Fibroblast of villous mesenchyme (primary cell): ENCODE measurements at places on chromosomes 7 and 10. TPM values are rescaled to one million over a fixed set of nuclear protein-coding genes. Genes with fewer than 3 reads are reported as not detected.
A peak's percentile ranks its signal among the peaks of the same experiment; 100 is the strongest.

The TMEM176B gene
- 0.43 TPM in 1 of 2 replicates, not detected in the other for total RNA-seq

The PRKCQ gene
- under 0.01 TPM in 2 replicates for total RNA-seq

The CELF2 gene
- total RNA-seq = 0.97 and 2.2 TPM in 2 replicates

GRCh38 chr10:28946479-28946878 lies 269.2 kb downstream of the BAMBI start:
- DNase-seq = no peak

GRCh38 chr10:129101232-129101980 lies 365.6 kb upstream of the MGMT start:
- no peak for DNase-seq

GRCh38 chr10:16381083-16381482 lies 55.7 kb upstream of the PTER start:
- no peak for DNase-seq

DNA sequence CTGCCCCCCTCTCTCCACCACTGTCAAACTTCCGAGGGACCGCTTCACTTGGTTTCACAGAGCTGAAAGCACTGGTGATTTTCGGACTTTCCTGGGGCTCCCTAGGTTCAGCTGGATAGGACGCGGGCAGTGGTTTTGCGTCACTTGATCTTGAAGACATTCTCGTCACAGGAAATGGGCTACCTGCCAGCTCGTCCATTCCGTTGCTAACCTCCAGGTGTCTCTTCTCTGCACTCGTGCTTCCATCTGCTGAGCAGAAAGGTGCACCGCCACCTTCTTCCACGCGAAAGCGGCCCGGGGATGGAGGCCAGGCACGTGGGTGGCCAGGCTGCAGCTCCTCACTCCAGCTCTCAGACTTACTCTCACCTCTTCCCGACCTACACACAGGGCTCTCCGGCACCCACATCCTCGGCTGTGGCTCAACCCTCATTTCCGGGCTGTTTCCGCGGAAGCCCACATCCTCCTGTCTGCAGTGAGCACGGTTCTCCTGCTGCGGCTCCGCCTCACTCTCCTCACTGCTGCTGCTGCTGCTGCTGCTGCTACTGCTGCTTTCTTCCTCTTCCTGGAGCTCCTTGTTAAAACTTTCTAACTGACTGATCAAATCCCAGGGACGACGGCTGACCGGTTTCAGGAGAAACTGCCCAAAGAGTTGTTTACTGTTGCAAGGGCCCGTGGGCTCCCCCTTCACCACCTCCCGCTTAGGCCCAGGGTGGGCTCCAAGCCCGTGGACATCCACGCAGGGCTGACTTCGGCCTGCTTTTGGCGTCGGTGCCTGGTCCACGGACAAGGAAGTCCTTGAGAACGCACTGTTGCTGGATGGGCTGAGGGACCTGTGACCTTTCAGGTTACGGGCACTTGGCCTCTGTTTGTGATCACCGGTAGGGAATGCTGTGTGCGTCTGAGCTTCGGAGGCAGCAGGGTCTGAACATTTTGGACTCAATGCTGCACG lies 32.1 kb downstream of the JCAD start:
- DNase-seq = no peak

GRCh38 chr10:52004342-52004949 lies 305.1 kb upstream of the CSTF2T start:
- peak; percentile 44 for DNase-seq

- peak; percentile 24 for DNase-seq
Measured at GRCh38 chr10:70255329-70256299, 22.4 kb upstream of the PPA1 start.

- DNase-seq = no peak
Measured at GRCh38 chr10:86349940-86350630, 16.5 kb downstream of the GRID1 start.
